ENCODE measurements at places on chromosomes 1 and 21.

DNA sequence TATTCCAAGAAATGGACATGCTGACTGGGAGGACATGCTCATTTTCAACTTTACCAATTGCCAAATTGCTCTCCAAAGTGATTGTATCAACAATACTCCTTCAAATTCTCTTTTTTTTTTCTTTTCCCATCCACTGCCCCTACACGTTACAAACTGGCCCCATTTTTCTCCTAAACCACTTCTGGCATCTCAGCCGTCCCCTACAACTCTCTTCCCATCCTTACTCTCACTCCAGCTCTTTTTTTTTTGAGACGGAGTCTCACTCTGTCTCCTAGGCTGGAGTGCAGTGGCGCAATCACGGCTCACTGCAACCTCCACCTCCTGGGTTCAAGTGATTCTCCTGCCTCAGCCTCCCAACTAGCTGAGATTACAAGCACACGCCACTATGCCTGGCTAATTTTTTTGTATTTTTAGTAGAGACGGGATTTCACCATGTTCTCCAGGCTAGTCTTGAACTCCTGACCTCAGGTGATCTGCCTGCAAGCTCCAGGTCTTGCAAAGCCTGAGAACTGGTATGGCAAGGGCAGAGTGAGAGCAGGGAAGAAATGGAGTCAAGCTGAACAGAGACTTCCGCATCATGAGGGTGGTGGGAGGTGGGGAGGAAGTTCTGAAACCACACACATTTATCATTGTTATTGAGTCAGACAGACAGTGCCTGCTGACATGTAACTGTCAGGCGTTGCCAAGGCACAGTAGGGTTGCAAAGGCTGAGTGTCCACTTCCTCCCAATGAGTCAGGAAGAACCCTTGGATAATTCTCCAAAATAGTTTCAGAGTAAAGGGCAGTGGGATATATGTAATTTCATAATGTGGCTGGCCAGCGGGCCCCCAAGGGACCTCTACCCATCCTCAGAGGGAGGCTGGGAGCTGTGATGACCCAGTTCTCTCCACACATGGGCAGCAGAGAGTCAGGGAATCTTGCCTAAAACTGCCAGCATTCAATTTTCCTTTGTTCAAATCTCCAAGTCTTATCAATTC lies 17.4 kb downstream of the CELA3A start:
- no peak for DNase-seq

- DNase-seq = no peak
These were observed 9.5 kb downstream of the GPR37L1 start for GRCh38 chr1:202131956-202132821.

- DNase-seq = no peak
These were observed 123.9 kb upstream of the PPP2R5A start for GRCh38 chr1:212161231-212161781.

- DNase-seq = no peak
These were observed 18.0 kb downstream of the PODN start for GRCh38 chr1:53080041-53080440.

- DNase-seq = no peak
These were observed 921.9 kb downstream of the ADGRL2 start for GRCh38 chr1:82722608-82723007.

- no peak for DNase-seq
These were observed 39.4 kb downstream of the NRDC start for GRCh38 chr1:51839094-51839493.

GRCh38 chr1:12669529-12670068 lies 25.7 kb downstream of the AADACL4 start:
- no peak for DNase-seq

DNA sequence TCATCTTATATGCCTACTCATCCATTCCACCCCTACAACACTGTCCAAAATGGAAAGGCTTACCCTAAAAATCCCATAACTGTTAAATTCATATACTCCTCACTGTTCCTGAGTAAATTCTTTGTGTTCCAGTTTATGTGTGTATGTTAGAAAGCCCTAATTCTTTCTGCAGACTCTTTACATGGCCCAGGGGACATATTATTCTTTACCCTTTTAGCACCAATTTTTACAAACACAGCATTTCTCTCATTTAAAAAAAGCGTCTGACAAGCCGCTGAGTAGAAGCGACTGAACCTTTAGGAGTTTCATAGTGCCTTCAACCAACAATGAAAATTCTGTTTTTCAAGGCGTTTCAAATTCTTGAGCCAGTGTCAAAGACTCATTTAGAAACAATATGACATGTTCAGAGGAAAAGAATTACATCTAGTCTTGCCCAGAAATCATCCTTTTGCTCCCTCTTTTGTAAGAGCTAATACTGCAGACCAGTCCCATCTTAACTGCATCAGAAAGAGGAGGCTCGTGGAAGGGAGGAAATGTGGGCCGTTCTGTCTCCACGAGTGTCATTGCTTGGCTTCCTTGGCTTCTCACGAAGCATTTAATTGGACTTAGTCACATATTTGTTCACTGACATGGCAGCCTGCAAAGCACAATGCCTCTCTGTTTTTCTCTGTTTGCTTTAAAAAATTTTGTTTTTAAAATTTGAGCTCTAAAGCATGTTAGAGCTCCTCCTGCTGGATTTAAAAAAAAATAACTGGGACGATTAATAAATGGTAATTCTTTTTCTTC lies 21.3 kb upstream of the C1orf105 start:
- DNase-seq = peak; percentile 19

GRCh38 chr1:241932845-241933244 lies 24.7 kb upstream of the BECN2 start:
- DNase-seq = no peak

- DNase-seq = no peak
These were observed 1528.6 kb upstream of the TPTE start for GRCh38 chr21:8992731-8993174.

- DNase-seq = no peak
These were observed 21.6 kb downstream of the PSEN2 start for GRCh38 chr1:226891846-226892523.

- no peak for DNase-seq
These were observed 14.4 kb downstream of the UROD start for GRCh38 chr1:45026446-45026845.

DNA sequence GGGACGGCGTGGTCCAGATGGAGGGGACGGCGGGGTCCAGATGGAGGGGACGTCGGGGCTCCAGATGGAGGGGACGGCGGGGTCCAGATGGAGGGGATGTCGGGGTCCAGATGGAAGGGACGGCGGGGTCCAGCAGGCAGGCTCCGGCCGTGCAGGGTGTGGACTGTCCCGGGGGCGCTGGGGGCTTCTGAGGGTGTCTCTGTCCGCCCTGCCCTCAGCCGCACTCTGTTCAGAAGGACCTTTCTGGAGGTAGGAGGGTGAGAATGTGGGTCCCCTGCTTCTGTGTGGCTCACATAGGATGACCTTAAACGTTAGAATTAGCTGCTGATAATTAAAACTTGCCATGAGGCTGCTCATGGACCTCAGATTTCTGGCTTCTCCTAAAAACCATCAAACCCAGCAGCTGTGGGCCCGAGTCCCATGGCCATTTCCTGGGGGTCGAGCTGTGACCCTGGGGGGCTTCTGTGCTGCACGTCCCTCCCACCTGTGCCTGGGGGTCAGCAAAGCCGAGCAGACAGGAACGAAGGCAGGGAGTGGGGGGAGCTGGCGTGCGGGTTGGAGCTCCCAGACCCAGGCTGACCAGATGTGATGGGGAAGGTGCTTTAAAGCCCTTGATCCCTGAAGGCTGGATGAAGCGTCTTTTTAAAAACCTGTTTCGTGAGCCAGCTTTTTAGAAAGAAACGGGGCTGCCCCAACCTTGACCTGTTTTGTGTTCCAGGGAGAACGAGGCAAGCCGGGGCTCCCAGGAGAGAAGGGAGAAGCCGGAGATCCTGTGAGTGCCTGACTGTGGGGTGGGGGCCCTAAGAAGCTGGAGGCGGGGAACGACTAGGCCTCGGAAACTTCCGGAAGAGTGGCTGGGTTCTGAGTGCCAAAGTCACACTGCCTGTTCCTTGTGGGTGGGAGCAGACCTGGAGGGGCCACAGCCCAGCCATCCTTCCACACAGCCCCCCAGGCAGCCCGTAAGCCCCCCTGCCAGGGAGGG lies 7.1 kb downstream of the COL6A1 start:
- peak; percentile 0 for DNase-seq

DNA sequence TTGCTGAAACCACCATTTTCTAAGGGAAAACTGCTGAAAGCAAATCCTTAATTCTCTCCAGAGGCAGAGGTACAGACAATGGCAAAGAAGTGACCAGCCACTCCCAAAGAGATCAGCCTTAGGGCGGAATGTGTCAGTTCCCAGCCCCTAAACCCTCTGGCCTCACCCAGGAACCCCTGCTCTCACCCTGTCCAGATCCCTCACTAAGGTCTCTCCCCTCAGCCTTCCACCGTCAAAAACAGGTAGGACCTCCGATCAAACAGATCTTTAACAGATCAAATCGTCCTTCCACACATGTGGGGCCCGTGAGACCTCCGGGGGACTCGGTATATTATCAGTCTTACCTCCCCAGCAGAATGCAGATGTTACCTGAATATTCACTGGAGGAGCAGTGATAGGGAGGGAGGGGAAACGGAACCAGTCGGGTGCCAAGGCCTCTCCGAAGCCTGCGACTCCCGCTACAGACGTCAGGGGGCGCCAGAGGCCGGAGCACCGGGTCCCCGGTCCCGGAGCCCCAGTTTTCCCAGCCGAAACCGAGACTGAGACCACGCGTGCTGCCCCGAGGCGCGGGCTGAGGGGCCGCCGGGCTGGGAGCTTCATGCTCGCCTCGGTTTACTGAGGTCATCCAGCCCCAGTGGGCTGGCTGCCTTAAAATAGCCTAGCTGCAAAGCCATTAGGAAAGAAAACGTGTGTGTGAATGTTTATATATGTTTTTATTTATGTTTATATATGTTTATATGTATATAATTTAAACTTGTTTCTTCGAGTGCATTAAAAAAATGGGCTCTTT lies 23.6 kb downstream of the GPA33 start:
- peak; percentile 21 for DNase-seq

DNA sequence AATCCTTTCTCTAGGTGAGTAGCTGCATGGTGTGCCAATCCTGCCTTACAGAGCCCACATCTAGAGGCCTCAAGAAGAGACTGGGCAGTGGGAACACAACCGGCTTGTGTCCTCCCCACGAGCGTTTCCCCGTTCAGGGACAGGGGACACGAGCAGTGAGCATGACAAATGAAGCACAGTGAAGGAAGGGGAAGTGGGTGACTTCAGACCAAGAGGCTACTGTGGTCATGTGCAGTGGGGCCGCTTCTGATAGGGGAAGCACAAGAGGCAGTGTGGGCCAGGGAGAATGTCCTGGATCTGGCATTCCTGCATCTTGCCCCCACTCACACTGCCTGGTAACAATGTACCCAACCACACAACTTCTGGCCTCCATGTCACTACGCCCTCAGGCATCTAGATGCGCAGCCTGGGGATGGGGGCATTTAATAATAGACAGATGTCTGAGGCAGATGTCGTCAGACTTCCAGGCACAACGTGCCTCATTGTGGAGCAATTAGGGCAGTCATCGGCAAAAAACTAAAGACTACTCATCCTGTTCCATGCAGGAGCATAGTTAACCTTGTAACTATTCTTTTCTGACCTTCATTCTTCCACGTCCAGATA lies 155.6 kb upstream of the NBPF11 start:
- DNase-seq = no peak

DNA sequence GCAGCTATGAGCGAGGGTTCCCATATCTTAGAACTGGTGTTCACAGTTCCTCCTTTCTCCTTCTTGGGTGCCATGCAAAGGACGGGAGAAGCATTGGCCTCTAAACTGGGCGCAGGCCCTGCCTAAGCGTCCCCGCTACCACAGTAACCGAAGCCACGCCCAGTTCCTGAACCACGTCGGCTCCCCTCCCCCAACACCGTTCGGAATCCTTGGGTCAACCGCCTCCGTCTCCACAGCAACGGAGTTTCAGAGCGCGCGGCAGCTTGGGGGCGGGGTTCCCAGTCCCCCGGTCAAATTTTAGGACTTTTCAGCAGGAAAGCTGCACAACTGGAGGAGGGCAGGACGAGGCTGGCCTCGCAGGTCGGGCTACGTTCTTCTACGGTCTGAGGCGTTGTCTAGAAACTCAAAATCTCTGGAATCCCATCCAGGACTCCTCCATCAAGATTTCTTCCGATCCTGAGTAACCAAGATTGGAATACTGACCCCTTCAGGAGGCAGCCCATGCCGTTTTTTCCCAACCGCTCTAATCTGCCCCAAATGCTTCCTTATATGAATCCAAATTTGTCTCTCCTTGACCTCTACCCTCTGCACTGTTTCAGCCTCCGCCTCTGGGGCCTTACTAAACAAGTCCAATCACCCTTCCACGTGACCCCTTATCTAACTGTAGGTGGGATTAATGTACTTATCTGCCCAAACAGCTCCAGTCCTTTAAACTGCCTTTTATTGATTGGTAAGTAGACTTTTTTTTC lies at the start of gene SPAG17:
Gene SPAG17 (minus strand): TSS at position 145 of the 749 bp plus-strand sequence. CDS start 71 bp downstream, at position 74.
- DNase-seq = no peak

GRCh38 chr1:79124756-79125155 lies 118.2 kb upstream of the ADGRL4 start:
- no peak for DNase-seq

DNA sequence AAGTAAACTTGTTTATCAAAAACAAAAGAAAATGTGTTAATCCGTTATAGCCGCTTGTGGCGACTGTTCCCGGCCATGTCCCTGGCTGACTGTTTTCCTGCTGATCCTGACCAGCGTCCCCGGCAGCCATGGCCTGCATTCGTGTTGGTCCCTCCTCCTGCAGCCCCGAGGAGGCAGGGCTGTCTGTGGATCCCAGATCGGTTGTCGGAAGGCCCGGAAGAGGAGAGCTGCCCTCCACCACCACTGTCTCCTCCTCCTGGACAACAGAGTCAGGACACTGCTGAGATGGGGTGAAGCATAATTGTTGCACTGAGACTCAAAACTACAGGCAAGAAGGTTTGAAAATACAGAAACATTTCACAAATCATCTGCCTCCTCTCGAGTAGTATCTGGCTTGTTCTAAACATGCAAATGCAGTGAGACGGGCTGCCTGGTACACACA lies 3.6 kb upstream of the MXRA8 start:
- no peak for DNase-seq

DNA sequence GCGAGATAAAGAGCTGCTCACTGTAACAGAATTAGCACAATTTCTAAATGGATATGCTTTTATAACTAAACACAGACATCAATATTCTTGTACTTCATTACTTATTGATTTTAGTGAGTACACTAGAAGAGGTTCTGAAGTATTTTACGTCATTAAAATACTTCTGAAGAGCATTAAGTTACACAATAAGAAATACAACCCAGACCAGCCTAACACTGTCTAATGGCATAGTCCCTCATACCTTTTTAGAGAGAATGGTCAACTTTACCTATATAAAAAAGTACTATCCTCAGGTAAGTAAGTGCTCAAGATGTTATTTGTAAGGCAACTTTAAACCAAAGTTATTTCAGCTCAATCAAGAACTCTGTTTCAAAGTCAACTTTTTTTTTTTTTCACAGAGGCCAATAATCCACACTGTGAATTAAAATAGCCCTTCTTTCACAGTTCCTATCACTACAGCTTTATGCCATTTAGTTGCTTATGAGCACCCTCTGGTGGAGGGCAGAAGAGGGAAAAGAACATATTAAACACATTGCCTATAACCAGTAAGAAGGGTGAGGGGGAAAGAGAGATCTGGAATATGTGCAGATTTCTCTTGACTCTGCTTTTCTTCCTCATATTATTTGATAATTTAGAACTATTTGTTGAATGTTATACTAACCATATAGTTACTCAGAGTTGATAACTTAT lies 182.1 kb upstream of the DMRTA2 start:
- DNase-seq = no peak

- DNase-seq = no peak
These were observed at the start of gene BCL2L15 for GRCh38 chr1:113887402-113888175. BCL2L15 (minus strand) TSS chr1:113887581; CDS start chr1:113887375, 206 bp downstream.

All from thoracic aorta (tissue), 2 donors.